ENCODE measurements at places on chromosomes 5 and 9. TPM values are rescaled to one million over a fixed set of nuclear protein-coding genes. Genes with fewer than 3 reads are reported as not detected.

DNA sequence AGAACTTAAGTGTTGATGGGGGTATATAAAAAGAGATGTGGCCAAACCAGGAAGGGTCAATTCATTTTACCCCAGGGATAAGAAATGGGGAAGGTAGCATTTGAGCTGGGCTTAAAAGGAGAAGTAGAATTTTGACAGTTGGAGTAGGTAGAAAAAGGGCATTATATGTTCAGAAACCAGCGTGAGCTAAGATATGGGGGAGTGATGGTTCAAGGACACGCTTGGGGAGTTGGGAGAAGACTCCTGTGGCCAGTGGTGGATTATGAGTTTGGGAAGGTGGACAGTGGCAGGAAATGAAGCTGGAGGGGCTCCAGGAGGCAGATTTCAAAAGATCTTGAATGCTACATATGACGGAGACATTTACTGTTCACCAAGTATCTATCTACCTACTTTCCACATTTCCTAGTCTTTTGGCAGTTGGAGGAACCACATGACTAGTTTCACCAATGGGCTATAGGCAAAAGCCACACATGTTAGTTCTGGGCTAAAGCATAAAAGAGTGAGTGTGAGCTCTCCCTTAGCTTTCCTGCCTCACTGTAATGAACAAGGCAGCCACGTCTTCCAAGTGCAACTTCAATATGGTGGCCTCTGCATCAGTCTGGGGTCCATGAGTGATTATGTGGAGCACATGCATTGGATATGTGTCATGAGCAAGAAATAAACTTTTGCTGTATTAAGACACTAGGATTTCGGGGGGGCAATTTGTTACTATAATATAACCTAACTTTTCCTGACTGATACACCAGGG lies 15.7 kb upstream of the GSN start:
- no peaks in the 10 kb centered on the region for H3K36me3 ChIP-seq
- no peak overlapping the region for H3K27ac ChIP-seq
- DNase-seq = no peak

- H3K4me3 ChIP-seq = no peak overlapping the region
- no peak overlapping the region for H3K27ac ChIP-seq
- no peaks in the 10 kb centered on the region for H3K27me3 ChIP-seq
- H3K4me1 ChIP-seq = no peaks in the 10 kb centered on the region
- H3K36me3 ChIP-seq = no peaks in the 10 kb centered on the region
These were observed 291.2 kb downstream of the CDH10 start for GRCh38 chr5:24353611-24354010.

DNA sequence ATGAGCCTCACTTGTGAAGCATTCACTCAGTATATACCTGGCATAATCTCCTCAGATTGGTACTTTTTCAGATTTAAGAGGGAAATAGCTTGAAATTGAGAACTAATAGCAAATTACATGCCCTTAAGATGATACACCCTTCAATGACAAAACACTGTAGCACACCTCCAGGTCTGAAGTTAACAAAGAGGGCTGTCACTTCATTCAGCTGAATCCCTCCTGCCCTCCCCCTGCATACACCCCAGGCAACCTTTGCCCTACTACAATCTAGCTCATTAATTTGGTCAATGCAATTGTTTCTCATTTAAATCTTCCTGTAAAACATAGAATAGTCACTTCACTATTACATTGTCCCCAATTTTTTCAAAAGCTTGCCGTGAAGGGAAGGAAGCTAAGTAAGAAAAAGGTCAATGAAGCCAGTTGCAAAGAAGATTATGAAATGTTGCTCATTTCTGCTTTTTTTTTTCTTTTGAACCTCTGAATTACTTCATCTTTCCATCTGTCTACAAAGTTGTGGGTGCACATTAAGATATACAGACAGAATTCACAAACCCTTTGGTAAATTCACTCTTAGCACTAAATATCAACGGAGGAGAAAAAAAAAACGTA lies 294.8 kb upstream of the PTGER4 start:
- H3K4me3 ChIP-seq = no peak overlapping the region
- no peak for DNase-seq
- H3K27ac ChIP-seq = no peak overlapping the region
- no peaks in the 10 kb centered on the region for H3K27me3 ChIP-seq

The TMEM174 gene
- total RNA-seq = not detected

The SOHLH1 gene
- not detected for total RNA-seq

The PAPPA gene
- total RNA-seq = 0.08 TPM
